Activated naive CD4-positive, alpha-beta T cell (primary cell): ENCODE measurements at places on chromosomes 1 and 21.

DNA sequence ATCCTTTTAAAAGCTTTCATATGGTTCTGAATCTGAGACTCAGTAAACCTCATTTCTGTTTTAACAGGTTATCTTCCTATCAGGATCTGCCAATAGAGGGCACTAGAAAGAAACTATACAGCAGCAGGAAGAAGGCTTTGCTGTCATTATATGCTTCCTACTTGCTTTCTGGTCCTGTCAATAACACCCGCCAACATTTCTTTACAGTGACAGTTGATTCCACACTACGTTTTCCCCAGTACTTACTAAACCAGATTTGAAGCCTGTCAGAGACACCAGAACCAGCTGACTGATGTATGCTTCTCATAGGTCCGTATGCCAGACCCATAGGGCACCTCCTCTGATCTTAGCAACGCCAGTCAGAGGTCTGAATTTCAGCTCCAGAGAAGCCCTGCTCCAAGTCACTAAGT lies 341.0 kb upstream of the NEGR1 start:
- no peak for DNase-seq

DNA sequence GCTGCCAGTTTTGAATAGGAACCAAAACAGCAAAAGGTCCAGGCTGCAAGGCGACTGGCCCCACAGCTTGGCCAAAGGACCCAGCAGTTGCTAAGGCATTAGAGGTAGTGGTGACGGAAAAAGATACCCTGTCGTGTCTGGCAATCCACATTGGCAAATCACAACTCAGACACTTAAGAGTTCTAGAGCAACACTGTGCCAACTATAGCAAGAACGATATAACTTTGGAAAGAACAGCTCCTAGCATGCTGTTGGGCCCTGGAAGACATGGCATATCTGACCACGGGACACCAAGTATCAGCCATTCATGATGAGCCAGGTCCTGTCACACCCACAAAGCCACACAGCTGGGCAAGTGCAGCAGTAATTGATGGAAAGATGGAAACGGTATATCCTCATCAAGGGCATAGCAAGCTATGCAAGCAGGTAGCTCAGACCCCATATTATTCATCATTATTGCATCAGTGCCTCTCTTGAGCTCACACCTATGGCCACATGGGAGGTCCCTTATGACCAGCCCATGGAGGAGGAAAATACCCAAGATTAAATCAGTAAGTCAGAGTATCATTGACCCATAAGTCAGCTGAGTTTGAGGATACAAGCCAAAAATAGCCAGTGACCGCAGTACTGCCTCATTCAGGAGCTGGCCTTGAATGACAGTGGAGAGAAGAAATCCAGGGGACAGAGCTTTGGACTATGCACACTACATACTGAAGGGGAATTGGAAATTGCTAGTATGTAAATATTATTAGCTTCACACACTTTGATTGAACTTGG lies 221.2 kb downstream of the SETD4 start:
- DNase-seq: no peak

DNA sequence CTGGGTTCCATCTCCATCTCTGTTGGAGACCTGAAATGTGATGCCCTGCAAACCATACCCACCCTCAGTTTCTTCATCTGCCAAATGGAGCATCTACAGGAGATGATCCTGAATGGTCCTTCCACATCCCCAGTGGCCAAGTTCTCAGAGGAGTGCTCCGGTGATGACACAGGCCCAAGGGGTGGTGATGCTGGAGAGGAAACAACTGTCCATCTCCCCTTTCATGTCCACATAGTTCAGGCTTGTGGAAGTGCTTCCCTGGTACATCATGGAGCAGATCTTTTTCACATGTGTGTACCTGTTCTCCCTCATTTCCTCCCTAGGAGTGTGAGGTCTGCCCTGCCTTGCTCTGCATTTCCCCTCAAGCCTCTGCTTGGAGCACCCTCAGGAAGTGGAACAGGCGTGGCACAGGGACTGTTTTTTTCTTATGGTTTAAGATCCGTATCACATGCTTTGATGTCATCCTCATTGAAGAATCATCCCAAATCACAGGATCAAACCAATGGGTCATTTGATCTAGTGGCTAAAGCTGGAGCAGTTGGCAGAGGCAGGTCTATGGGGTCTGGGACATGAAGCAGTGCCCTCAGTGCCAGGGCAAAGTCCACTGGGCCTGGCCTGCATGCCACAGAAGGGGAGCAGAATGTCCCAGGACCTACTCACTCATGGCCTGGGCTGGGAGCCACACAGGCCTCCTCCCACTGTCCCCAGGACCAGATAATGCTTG lies 8.2 kb upstream of the TRIM63 start:
- DNase-seq: no peak

DNA sequence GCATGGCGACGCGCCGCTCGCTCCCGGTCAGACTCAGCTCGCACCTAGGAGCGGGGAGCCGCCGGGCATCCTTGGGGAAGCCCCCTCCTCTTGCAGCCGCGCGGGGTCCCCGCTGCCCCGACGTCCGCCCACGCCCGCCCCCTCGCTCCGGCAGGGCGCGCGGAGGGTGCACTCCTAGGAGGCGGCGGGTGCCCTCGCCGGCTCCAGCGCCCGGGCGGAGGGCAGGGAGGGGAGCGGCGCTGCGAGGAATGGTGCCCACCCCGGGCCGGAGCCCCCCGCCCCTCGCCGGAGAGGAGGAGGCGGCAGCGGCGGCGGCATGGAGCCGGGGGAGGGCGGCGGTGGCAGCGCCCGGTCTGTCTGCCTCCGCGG lies 488 bp downstream of the FAM78B start:
- no peak for DNase-seq

- DNase-seq: no peak
These were observed 24.4 kb downstream of the RRAGC start for GRCh38 chr1:38834937-38835827.

GRCh38 chr21:27688773-27689172 lies 721.9 kb upstream of the ADAMTS5 start:
- DNase-seq: no peak

- no peak for DNase-seq
These were observed 85.9 kb upstream of the SIM2 start for GRCh38 chr21:36613059-36613458.

- DNase-seq: no peak
These were observed 39.9 kb upstream of the HMGN1 start for GRCh38 chr21:39388811-39389155.

DNA sequence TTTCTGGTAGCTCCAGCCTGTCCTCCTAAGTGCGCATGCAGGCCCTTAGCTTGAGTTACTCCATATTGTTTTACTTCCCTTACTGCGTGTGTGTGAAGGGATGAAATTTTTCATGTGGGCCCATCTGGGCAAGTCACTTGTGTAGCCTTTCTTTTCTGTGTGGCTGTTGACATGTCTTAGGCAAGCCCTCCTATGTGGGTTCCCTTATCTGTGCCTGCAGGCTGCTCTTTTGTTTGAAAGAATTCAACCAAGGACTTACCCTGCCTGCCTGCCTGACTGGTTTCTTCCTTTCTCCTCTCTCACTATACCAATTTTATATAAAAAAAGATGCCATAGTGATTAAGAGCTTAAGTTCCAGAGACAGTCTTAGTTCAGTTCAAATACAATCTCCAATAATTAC lies 249.3 kb downstream of the ATG4C start:
- no peak for DNase-seq

GRCh38 chr1:94980582-94981574 lies 54.0 kb upstream of the CNN3 start:
- DNase-seq: no peak

DNA sequence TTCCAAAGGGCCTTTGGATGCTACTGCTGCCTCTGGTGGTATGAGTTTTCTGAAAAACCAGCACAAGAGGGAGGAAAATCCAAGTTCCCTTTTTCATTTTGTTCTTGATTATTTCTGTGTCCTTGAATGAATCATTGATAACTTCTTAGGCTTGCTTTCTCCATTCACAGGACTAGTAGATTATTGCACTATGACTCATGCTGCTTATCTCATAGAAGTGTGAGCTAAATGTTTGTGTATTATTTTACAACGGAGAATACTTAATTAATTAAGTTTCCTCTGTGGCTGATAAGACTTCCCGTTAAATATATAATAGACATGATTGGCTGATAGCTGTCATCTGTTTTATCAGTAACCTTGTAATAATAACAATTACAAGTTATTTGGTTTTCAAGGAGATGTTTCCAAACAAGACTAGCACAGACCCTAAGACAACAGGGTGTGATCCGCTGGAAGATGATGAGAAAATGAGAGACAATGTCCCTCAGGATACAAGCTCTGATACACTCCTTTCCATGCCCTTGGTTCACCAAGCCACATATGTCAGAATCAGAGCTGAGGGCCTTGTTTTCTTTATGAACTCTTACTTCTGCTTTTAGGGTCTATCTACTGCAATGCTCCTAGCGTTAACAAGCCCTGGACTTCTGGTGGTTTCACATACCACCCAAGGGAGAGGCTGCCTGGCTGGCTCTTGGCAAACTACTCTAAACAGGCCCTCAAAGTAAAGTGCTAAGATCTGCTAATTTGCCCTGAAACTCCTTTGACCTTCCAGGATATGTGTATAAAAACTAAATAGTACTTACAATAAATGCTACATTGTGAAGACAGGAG lies 1078.3 kb downstream of the TTLL7 start:
- no peak for DNase-seq

DNA sequence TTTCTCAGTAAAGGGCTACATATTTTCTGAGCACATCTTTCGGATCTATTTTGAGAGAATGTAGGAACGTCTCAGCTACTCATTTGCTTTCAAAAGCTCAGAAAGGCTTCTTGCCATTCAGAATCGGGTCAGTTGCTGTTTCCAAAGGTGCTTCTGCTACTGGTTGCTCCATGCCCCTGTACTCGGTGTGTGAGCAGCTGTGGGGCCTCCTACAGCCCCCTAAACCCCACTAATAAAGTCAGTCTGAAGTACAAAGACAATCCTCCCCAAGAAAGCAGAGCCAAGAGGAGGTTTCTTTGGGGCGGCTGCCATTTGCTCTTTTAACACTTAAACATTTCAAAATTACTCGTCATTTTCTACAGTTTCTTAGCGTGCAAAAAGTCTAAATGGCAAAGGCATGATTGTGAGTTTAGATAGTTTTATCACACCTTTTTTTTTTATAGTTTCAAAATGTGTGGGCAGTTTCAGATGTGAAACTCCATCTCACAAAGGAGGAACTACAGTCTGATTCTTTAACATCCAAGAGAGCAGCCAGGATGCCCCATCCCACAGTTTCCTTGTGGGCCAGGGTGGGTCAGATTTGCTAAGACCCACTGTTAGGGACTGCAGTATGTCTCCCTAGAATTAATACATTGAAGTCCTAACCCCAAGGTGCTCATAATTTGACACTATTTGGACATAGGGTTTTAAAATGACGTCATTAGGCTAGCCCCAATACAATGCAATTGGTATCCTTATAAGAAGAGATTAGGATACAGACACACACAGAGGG lies 4.1 kb downstream of the RUNX1 start:
- no peak for DNase-seq

- DNase-seq: no peak
These were observed 73.0 kb upstream of the TMPRSS2 start for GRCh38 chr21:41580758-41581554.

DNA sequence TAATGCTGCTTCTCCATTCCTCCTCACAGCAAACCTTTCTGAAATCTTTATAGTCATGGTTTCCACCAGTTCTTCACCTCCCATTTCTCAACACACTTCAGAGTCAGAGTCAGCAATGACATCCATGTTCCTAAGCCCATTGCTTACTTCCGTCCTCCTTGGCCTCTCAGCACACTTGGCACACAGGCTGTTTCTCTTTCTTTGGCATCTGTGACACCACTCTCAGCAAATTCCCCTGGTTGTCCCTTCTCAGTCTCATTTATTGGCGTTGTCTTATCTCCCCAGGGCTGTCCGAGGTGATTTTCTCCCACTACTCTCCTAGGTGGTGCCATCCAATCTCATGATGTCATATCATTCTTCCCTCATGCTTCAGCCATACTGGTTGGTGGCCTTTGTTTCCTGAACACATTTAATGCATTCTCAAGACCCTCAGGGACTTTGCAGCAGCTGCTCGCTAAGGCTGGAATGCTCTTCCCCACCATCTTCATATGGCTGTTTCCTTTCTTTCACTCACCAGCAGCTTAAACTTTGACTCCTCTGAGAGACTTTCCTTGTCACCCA lies 3.3 kb upstream of the LGALS8 start:
- no peak for DNase-seq

DNA sequence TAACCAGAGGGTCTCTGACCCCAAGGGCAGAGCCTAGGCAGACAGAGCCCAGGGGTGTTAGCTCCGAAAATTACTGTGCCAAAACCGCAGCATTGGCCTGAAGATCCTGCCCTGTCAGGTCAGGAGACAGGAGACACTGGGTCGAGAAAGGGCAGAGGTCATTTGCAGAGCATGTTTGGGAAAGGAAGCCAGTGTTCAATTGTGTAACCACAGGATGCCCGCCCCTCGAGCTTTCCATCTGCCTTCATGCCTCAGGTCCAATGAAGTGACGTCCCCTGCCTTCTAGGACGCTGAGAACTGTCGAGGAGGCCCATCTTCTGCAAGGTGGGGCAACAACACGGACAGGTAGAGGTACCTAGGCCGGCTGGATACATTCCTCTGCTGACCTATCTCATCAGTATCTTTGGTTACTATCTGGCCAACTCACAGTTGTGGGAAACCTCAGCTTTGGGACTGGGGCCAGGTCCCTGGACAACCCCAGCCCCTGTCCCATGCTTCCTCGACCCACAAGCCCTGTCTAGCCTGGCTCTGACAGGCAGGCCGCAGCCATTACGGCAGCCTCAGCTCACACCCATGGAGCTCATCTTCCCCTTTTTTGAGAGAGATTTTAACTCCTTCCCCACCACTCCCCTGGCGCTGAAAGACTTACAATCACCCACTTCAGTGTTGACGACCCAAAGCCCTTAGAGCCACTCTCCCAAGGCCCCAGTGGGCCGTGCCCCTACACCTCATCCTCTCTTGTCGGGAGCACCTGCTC lies 1.3 kb downstream of the ARL8A start:
- no peak for DNase-seq

DNA sequence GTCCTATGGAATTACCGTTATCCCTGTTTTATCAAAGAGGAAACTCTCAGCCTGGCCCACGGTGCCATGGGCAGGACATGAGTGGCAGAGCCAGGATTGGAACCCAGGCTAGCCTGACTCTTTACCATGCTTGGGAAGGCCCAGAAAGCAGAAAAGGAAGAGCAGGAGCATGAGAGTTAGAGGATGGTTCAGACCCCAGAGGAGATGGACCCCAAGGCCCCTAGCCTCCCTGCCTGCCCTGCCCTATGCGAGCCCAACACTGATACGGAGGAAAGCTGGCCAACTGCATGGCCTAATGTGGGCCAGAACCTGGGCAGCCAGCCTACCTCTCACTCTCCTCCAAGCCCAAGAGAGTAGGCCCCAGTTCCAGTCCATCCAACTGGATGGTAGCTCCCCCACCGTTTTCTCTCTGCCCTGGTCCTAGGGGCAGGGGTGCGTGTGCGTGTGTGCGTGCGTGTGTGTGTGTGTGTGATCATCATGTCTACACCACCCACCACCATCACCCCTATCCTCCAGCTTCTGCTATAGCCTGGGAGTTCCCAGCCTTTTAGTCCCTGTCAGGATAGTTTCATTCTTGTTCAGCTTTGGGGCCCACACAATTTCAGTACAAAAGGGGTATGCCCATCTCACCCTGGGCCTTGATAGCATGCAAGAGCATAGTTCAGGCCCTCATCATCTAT lies 15.4 kb upstream of the MEX3A start:
- no peak for DNase-seq
